Activated CD8-positive, alpha-beta T cell treated with anti-CD3 and anti-CD28 coated beads, Interleukin-2, amount 10 ng/mL, durations not matched to agents 7 days and 5 days (primary cell): ENCODE measurements at places on chromosomes 2 and 18. TPM values are rescaled to one million over a fixed set of nuclear protein-coding genes. Genes with fewer than 3 reads are reported as not detected.

DNA sequence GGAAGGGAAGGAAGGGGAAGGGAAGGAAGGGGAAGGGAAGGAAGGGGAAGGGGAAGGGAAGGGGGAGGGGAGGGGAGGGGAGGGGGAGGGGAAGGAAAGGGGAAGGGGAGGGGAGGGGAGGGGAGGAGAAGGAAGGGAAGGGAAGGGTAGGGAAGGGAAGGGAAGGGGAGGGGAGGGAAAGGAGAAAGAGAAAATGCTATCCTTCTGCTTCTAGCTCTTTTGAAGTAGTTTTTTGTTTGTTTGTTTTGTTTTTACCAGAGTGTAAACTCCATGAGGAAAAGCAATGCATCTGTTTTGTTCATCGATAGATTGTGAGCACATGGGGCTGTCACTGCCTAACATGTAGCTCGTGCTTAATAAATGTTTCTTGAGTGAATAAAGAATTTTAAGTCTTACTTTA, 1592.7 kb upstream of the ACVR2A start:
- no peak for DNase-seq
- no peaks in the 10 kb centered on the region for H3K36me3 ChIP-seq
- H3K27me3 ChIP-seq, result no peaks in the 10 kb centered on the region
- H3K27ac ChIP-seq, result no peak overlapping the region

- H3K27me3 ChIP-seq, result peaks cover 18% of the 10 kb centered on the region
- no peak overlapping the region for H3K27ac ChIP-seq
- DNase-seq, result no peak
- no peaks in the 10 kb centered on the region for H3K36me3 ChIP-seq
Measured at GRCh38 chr2:64359892-64360657, 93.9 kb upstream of the LGALSL start.

DNA sequence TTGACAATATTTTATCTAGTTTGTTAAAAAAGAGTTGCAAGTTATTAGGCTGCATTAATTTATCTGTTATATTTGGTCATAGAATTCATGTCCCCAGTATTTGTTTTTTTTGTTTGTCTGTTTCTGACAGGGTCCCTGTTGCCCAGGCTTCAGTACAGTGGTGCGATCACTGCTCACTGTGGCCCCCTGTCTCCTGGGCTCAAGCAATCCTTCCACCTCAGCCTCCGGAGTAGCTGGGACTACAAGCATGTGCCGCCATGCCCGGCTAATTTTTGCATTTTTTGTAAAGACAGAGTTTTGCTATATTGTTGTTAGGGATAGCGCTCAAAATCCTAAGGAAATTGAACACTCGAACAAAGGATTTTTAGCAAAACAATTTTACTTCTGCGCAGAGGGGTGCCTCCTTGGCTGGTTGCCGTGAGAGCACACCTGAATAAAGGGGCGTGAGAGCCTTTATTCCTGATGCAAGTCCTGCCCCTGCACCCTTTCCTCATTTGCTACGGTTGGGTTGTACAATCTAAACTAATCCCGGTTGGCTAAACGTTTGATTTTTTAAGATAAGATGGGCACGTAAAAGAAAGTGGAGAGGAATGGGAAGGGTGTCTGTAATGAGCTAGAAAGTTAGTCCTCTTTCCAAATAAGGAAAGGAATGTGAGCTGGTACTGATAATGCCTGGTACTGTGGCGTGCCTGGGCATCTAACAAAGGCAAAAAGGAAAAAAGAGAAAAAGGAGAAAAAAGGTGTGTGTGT, 65.5 kb downstream of the COMMD1 start:
- no peaks in the 10 kb centered on the region for H3K27me3 ChIP-seq
- H3K27ac ChIP-seq, result no peak overlapping the region
- no peak for DNase-seq
- H3K4me1 ChIP-seq, result no peaks in the 10 kb centered on the region

- H3K27ac ChIP-seq, result peak overlapping the region; percentile 7
- peaks cover 56% of the 10 kb centered on the region for H3K36me3 ChIP-seq
- H3K4me3 ChIP-seq, result no peak overlapping the region
- H3K4me1 ChIP-seq, result no peaks in the 10 kb centered on the region
Measured at GRCh38 chr2:197011801-197012641, 85.5 kb upstream of the PGAP1 start.

GRCh38 chr2:37894047-37894446, 31.0 kb upstream of the RMDN2 start:
- no peak overlapping the region for H3K4me3 ChIP-seq
- DNase-seq, result no peak
- H3K27me3 ChIP-seq, result peaks cover 4% of the 10 kb centered on the region
- peaks cover 29% of the 10 kb centered on the region for H3K4me1 ChIP-seq
- H3K27ac ChIP-seq, result no peak overlapping the region

DNA sequence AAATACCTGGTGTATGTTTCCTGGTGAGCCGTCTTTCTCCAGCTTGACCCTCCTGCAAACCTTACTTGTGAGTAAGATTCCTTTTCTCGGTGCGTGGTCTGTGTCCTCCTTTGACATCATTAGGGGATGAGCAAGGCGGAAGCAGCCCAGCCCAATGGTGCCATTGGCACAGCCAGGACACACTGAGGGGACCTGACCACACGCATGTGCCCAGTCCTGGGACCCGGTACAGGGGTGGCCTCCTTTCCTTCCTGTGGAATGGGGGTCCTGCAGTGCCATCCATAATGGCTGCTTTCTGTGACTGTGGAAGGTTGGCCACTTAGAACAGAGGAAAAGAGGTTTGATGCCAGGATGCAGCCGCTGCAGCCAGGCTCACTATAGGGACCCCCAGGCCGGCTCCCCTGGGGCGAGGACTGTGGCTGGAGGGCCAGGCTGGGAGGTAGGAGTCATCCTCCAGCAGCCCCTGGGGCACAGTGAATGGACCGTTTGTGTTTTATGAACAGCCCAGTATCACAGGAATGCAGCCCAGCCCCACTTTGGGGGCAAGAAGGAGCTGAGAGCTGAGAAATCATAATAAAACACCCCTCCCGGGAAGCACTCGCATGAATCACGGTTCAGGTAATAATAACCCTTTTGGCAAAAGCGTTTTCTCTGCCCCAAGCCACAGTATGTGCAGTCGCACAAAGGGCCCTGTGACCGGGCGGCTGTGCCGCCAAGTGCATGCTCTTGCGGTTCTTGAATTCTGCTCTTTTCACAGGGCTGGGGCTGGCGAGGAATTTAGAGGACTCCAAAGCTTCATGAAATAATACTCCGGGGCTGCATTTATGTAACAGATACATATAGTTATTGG, 73.2 kb downstream of the ASB1 start:
- no peaks in the 10 kb centered on the region for H3K27me3 ChIP-seq
- peaks cover 12% of the 10 kb centered on the region for H3K4me1 ChIP-seq
- no peaks in the 10 kb centered on the region for H3K36me3 ChIP-seq
- DNase-seq, result no peak
- no peak overlapping the region for H3K27ac ChIP-seq

DNA sequence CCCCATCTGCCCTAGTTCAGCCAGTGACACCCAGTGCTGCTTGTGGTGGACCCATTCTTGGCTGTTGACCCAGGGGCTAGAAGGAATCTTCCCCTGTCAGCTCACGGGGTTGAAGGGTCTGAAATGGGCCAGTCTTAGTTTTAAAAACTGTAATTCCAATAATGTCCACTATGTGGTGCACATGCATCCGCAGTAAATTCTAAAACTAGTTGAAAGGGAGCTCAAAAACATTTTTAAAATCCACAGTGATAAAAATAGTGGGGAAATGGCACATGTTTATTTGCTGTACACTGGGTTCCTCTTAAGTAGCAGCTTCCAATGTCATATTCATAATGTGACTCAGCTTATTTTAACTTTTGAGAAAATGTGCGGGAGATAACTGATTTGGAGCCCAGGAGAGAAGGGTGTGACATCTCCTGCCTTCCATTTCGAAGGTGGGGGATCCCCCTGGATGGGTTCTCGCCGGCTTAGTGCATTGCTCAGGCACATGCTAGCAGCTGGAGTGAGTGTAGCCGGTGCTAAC, 32.8 kb downstream of the GRHL1 start:
- H3K4me3 ChIP-seq, result no peak overlapping the region
- H3K27me3 ChIP-seq, result peaks cover 25% of the 10 kb centered on the region
- no peaks in the 10 kb centered on the region for H3K36me3 ChIP-seq
- DNase-seq, result peak; percentile 43

GRCh38 chr18:46338766-46339165, 234.6 kb downstream of the HAUS1 start:
- peak overlapping the region; percentile 58 for H3K27ac ChIP-seq
- peak overlapping the region; percentile 21 for H3K4me3 ChIP-seq
- peaks cover 4% of the 10 kb centered on the region for H3K36me3 ChIP-seq
- peaks cover 32% of the 10 kb centered on the region for H3K27me3 ChIP-seq
- DNase-seq, result peak; percentile 44
- H3K4me1 ChIP-seq, result peaks cover 67% of the 10 kb centered on the region

- H3K36me3 ChIP-seq, result peaks cover 3% of the 10 kb centered on the region
- H3K4me1 ChIP-seq, result peaks cover 17% of the 10 kb centered on the region
- H3K4me3 ChIP-seq, result no peak overlapping the region
- H3K27me3 ChIP-seq, result no peaks in the 10 kb centered on the region
- no peak overlapping the region for H3K27ac ChIP-seq
Measured at GRCh38 chr2:236574000-236574399, 4.4 kb downstream of the ACKR3 start.

DNA sequence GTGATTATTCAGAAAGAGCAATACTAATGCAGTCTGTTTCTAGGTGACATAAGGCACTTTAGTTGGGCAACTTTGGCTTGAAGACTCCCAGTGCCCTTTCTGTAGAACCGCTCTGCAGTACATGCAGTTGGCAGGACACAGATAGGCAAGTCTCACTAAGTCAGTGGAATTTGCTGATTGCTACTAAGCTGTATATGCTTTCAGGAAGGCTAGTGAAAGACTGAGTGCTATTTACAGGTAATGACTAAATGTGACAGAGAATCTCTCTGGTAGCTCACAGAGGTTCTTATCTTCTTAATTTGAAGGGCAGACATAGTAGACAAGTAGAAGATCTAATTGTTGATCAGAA, 243.0 kb downstream of the WDPCP start:
- no peaks in the 10 kb centered on the region for H3K27me3 ChIP-seq
- no peaks in the 10 kb centered on the region for H3K4me1 ChIP-seq
- DNase-seq, result no peak
- no peak overlapping the region for H3K4me3 ChIP-seq

DNA sequence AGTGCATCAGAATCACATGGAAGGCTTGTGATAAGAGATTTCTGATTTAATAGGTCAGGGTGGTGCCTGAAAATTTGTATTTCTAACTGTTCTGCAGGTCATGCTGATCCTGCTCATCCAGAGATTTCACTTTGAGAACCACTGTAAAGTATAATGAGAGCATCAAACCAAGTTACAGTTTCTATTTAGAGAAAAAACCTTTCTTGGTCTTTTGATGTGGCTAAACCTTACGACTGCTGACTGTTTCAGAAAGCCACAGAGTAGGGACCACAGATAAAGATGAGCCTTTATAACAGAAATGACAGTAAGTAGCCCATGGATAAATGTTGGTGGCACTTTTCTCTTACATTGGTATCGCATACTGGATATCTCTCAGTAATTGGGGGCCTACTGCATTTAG, 109.4 kb upstream of the FANCL start:
- H3K27me3 ChIP-seq, result peaks cover 43% of the 10 kb centered on the region
- H3K4me3 ChIP-seq, result no peak overlapping the region
- H3K4me1 ChIP-seq, result peaks cover 11% of the 10 kb centered on the region
- no peaks in the 10 kb centered on the region for H3K36me3 ChIP-seq

DNA sequence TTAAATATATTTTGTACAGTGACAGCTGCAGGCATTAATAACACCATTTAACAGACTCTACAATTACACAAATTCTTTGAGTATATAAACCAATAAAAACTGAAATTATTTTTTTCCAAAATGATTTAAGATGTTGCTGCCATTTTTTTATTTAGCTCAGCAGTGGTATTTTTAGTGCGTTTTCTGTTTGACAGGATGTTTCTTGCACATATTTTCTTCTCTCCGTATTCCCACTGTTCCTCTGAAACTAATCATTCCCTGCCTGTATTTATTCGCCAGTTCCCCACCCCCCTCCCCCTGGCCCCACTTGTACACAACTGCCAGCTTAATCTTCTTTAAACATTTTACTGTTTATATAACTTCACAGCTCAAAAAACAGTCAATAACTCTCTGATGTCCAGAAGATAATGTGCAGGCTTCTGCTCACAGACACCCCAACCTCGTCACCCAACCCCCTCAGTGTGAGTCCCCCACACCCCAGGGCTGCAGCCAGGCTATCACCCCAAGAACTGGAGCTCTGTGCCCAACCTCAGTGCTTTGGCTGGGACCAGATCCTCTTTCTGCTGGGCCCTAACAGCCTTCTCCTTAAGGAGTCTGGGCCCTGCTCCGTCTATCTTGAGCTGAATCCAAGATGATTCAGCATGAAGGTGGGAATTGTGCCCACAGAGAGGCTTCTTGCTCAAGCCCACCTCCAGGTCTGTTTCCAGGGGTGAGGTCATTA, 41.6 kb upstream of the MAP4K4 start:
- no peak overlapping the region for H3K27ac ChIP-seq
- H3K27me3 ChIP-seq, result no peaks in the 10 kb centered on the region
- DNase-seq, result no peak

- no peak for DNase-seq
- H3K36me3 ChIP-seq, result peaks cover 66% of the 10 kb centered on the region
- H3K27me3 ChIP-seq, result no peaks in the 10 kb centered on the region
- H3K27ac ChIP-seq, result no peak overlapping the region
- H3K4me3 ChIP-seq, result no peak overlapping the region
Measured at GRCh38 chr2:117917223-117917917, 96.5 kb downstream of the CCDC93 start.

DNA sequence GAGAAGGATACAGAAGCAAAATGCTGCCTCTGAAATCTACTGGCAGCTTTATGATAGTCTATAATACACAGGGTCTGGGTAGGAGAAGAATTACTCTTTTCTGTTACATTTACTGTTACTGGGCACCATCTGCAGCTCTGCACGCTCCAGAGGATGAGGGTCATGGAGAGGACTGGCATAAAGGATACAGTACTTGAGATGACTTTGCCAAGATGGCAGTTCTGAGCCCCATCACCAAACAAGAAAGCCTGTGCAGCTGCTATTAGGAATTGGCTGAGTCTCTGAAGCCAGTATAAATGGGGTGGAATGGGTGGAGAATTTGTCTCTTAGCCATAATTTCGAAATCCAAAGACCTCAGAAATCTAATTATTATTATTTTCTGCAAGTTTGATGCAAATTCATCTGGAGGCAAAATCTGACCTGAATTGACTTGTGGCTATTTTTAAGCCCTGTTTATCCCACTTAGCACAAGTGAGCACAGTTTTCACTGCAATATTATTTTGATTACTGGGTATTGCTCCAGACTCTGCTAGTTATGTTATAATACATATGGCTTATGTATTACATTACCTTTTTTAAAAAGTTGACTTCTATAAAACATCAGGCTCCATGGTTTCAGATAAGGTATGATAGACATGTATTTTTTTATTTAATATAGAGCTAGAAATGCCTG, 579.5 kb downstream of the MBD2 start:
- DNase-seq, result no peak
- H3K27ac ChIP-seq, result no peak overlapping the region
- no peaks in the 10 kb centered on the region for H3K36me3 ChIP-seq

BIRC6 gene
- total RNA-seq, result 105 TPM

POTEJ gene
- not detected for total RNA-seq

UGT1A5 gene
- not detected for total RNA-seq

EIF4E2 gene
- 68.5 TPM for total RNA-seq

DSG3 gene
- total RNA-seq, result not detected

PER2 gene
- 14.6 TPM for total RNA-seq

KCNE4 gene
- total RNA-seq, result not detected
